HT-29 (cell line): ENCODE measurements at places on chromosomes 4 and X. TPM values are rescaled to one million over a fixed set of nuclear protein-coding genes. Genes with fewer than 3 reads are reported as not detected.

The ADH1A gene
- not detected in 2 replicates for total RNA-seq

The NPY5R gene
- total RNA-seq: not detected in 2 replicates

The GDPD2 gene
- not detected in 2 replicates for total RNA-seq

The DCAF8L2 gene
- not detected in 2 replicates for total RNA-seq

The ASB5 gene
- not detected in 2 replicates for total RNA-seq

DNA sequence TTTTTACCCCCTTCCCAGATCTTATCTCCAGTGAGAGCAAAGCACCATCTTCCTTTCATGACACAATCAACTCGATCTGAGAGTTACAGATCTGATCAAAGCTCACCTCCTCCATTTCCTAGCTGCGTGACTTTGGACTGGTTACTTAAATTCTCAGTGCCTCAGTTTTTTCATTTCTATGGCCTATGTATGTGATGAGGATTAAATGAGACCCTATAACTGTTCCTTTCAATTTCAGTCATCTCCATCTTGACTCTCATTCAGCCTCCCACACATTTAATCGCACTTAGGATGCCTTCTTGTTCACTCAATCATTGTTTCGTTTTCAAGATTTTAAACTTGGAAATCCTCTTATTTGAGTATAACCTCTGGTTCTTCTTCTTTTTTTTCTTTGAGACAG is 20.1 kb upstream of the CXCR3 start:
- DNase-seq: no peak

DNA sequence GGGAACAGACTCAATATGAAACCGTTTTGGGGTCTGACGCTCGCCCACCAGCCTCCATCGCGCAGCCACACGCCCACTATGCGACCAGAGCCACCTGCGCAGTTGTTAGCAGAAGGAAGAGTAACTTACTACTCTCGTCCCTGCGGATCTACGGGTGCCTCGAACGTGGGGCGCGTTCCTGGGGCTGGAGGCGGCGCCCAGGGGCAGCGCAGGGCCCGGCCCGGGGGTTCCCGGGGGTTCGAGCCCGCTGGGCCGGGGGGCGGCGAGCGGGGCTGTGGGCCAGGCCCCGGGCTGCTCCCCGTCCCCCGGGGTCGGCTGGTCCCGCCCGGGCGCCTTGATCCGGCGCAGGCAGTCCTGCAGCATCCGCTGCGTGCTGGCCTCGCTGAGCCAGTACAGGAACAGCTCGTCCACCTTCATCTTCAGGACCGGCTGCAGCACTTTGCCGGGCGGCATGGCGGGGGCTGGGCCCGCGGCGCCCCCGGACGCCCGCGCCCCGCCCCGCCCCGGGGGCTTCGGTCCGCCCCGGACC is 404 bp downstream of the PPP2R3B start:
- DNase-seq: no peak

- peak; percentile 55 for DNase-seq
These were observed 831.5 kb downstream of the STIM2 start for GRCh38 chr4:27692158-27692557.

DNA sequence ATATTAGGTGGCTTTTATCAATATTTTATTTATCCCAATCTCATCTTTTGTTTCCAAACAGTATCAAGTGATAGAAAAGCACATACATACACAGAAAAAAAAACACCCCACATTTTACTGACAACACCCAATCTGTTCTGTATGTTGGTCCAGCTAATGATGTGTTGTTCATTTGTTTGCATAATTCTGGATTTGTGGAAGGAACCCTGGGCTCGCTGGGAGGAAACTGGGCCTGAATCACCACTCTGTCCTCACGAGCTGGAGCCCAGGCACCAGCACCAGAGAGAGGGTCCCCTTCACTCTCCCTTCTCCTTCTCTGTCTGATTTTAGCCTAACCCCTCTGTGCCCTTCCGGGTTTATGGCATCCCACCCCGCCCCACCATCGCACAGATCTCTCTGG is 79.8 kb downstream of the PSAPL1 start:
- DNase-seq: no peak

- DNase-seq: no peak
These were observed 30.5 kb downstream of the FGF2 start for GRCh38 chr4:122857160-122857559.

DNA sequence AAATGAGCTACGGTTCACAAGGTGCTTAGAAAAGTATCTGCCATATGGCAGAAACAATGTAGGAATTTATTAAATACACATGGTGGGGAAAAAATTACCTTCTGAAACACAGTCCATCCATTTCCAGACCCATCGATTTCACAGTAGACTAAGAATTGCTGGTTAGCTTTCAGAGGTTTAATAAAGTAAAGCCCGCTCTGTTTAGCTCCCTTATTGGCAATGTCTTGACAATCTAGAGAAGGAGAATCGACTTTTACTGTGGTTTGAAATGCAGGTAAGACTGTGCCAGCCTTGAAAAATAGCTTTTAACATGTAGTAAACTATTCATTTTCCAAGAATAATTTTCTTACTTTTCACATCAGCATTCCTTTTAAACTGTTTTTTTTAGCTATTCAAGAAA is 2.9 kb downstream of the FGG start:
- no peak for DNase-seq

DNA sequence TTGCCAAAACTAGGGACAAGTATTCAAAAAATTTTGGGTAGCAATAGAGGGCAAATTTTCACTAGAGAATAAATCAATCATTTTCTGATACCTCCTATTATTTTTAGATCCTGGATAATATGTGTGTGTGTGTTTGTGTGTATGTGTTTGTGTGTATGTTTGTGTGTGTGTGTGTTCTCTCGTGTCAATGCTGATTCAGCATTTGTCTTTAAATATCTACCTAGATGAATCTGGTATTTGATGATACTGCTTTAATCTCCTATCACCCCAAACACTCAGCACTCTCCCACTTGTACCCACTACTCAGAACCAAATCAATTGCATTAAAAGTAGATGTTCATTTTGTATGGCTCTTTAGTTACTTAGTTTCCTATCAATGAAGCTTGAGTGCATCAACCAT is 101.3 kb upstream of the NPFFR2 start:
- no peak for DNase-seq
